CD14-positive monocyte (primary cell): ENCODE measurements at places on chromosomes 6 and 20. TPM values are rescaled to one million over a fixed set of nuclear protein-coding genes. Genes with fewer than 3 reads are reported as not detected.

The C2 gene
- 7.2 and 13.0 TPM in 2 replicates for polyA plus RNA-seq

The BHLHE23 gene
- polyA plus RNA-seq = not detected in 2 replicates

The RNASET2 gene
- 562 TPM for polyA plus RNA-seq

The MOXD1 gene
- polyA plus RNA-seq = not detected

DNA sequence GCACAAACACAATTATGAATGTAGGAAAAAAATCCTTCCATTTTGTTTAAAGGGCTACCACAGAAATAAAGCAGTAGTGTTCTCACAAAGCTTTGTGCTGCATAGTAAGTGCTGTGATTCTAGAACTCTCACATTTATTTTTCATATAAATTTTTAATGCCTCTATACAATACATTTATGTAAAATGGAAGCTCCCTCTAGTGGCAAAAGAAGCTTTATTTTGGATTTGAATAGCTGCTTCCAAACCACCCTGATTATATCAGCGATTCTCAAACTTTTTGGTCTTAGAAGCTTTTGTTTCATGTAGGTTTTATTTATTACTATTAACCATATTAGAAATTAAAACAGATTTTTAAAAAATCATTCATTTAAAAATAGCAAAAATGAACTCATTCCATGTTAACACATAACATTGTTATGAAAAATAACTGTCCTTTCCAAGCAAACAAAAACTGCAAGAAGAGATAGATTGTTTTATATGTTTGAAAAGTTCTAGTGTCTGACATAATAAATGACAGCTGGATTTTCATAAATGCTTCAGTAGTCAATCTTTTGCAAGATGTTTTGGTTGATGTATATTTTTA is 38.4 kb downstream of the HS3ST5 start:
- no peak for DNase-seq

DNA sequence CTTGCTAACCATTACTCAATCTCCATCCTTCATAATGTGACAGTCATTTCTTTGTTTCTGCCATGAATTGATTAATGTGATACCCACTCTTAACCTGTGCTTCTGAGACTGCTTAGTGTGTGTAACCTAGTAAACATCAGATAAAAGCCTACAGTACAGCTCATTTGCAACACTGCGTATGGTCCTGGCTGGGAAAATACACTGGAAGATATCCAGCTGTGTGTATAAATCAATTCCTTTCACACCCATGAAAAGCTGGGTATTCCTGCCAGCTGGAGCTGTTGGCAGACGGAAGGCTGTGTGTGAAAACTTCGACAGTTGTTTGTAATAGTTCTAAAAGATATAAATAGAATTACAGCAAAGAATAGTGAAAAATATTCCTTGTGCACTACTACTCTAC is 509.2 kb downstream of the FRK start:
- no peak for DNase-seq

- DNase-seq = no peak
Observed at GRCh38 chr6:150494241-150494640, 105.4 kb upstream of the PLEKHG1 start.

GRCh38 chr20:44580581-44581268 is 1.7 kb upstream of the PKIG start:
- no peak for DNase-seq

DNA sequence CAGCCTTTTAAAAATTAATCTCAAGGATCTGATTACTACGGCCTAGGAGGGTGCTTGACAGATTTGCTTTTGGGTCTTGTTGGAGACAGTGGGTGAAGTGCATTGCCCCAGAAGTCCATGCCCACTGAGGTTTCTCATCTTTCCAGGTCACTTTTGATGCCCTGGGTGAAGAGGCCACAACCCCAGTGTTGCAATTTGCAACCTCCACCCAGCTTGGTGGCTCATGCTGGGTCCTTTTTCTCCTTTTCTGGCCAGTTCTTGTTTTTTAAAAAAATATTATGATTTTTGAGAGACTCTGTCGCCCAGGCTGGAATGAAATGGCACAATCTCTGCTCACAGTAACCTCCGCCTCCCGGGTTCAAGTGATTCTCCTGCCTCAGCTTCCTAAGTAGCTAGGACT is 9.4 kb downstream of the STX11 start:
- peak; percentile 56 for DNase-seq
